ENCODE measurements at places on chromosomes 5 and 9.

DNA sequence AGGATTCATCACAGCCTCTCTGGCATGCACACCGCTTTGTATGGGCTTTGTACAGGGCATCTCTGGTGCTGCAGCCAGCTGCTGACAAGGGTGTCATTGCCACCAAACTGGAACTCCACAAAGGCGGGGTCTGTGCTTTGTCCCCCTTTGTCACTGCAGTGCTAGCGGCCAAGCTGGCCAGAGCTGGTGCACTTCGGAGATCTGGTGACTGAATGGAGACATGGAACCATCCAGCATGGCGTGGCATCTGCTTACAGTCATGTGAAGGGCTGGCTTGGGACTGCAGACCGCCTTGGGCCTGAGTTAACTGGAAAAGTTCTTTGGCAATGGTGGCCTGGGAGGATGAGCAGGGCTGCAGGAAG lies 18.7 kb upstream of the COL5A1 start:
- DNase-seq = no peak

DNA sequence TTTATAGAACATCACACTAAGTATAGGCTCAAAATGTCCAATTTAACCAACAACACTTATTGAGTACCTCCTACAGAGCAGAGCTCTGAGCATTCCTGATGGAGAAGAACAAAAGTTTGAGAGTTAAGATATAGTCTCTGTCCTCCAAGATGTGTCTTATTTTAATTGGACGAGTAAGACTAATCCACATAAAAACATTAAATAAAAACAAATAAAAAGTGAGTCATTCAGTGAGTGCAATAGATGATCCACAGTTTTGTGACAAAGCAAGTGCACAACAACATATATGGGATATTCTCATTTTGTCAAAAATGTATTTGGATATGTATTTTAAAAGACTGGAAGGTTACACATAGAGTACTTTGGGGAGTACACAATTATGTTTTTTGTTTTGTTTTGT lies 277.4 kb downstream of the FBXL17 start:
- DNase-seq = no peak

DNA sequence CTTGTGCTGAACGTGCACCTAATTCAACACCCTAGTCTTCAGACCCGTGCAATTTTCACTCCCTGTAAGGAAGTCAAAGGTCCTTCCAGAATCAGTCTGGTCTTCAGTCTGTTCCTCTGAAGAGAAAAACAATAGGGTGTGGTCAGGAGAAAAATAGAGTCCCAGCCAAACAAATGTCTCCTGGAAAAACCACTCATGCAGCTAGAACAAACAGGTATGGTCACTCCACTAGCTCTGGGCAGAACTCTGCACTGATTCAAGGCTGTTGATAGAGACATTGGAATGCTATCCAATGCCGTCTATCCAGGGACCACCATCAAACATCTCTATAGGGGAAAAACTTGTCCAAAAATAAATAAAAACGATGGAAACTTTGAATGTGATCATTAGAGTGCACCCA lies 81.8 kb upstream of the MAP3K1 start:
- DNase-seq = no peak

DNA sequence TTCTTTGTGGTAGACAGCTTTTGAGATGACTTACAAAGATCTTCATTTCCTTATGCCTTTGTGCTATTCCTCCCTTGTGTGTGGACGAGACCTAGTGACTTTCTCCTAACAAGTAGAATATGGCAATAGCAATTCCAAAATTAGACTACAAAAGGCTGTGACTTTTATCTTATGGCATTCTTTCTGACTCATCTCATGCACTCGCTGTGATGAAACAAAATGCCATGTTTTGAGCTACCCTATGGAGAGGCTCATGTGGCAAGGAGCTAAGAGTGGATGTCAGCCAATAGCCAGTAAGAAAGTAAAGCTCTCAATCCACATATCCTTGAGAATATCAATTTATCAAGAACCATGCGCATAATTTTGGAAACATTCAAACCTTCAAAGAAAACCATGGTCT lies 380.5 kb upstream of the SMC2 start:
- DNase-seq = no peak

DNA sequence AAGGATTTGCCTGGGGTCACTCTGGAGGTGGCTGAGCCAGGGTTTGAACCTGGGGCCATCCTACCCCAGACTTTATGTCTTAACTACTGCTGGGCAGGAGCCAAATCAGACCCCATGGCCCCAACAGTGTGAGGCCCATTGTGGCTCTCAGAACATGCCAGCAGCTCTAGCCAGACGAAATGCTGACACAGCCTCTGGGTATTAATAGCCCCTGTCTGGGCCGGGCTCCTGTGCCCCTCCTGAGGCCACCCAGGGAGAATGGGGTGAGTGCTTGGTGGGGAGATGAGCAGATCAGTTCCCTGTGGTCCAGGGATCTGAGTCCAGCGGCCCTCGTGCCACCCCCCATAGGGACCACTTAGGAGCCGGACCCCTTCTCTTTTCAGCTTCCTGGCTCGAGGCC lies 2.2 kb upstream of the PLPP7 start:
- DNase-seq = no peak

DNA sequence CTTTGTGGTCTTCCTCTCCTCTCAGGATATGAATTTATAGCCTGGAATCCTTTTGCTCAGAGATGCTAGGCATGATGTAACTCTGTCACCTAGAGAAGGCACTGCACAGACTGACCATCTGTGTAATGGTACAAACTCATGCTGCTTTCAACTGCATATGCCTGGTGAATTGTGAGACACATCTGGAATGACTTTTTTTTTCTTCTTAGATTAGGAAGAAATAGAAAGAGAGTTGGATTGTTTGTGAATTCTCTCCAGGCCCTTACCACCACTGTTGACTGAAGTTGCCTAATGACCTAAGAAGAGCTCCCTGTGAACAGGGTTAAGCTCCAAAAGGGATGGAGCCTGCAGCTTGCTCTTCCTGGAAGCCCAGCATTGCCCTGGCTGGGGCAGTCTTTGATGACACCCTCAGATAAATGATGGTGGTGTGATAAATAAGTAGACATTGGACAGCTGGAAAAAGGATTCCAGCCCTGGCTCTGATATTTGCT lies 47.8 kb upstream of the TRIM32 start:
- no peak for DNase-seq

DNA sequence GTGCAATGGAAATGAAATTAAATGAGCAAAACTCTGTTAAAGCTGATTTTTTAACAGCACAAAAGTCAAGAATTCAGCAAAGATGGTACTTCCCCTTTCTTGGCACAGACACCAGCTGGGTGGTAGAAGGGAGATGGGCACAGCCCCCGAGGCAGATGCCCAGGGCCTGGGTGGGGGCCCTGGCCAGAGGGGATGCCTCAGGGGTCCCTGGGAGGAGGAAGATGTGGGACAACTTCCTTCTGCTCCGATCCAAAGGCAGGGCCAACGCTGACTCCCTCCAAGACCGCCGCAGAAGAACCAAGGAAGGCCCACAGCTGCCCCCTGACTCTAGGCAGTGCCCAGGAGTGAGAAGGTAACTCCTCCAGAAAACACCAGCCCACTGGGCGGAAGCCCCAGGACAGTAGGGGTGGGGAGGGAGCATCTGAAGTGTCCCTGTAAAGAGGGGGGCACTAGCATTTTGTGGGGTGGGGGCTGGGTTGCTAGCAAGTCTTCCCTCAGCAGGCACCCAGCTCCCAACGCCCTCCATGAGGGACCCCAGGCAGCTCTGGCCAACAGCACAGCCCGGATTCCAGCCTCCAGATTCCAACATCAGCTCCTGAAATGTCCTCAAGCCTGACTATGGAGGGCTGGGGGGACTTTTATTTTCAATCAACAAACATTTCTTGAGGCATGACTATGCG lies 4.9 kb downstream of the NACC2 start:
- DNase-seq = no peak

DNA sequence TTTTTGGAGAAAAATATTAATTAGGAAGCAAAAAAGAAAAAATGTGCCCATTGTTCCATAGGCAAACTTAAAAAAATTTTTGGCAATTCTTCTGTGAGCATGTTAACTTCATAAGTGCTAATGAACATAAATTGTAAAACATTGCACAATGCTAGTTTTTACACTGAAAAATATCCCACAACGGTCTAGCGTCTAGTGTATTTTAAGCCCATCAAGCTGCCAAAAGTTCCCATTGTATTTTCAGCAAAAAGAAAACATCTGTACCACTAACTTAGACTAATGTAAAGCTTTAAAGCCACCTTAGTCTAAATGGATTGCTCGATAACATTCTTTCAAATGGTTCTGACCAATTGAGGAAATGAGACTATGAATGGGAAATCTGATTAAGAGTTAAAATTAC lies 2.8 kb downstream of the NR6A1 start:
- DNase-seq = no peak

GRCh38 chr9:137545123-137545522 lies 5.1 kb downstream of the PNPLA7 start:
- DNase-seq = no peak

- no peak for DNase-seq
Measured at GRCh38 chr5:151469992-151470391, 22.6 kb downstream of the SLC36A1 start.

- DNase-seq = no peak
Measured at GRCh38 chr9:76651119-76651705, 113.0 kb upstream of the PCA3 start.

DNA sequence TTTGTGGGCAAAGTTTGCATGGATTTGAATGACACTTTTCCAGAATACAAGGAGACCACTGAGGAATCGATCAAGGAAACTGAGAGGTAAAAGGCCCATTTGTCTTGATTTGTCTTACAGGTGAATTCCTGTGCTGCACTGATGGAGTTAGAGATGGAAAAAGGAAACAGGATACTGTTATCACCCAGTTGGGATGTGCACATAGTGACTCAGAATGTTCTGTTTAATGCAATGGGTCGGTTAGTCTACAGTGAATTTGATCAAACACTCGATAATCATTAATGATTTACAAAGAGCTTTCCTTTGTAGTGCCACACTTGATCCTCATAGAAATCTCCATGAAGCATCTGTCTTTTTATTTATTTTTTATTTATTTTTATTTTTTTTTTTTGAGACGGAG lies 64.7 kb downstream of the GDA start:
- DNase-seq = no peak

DNA sequence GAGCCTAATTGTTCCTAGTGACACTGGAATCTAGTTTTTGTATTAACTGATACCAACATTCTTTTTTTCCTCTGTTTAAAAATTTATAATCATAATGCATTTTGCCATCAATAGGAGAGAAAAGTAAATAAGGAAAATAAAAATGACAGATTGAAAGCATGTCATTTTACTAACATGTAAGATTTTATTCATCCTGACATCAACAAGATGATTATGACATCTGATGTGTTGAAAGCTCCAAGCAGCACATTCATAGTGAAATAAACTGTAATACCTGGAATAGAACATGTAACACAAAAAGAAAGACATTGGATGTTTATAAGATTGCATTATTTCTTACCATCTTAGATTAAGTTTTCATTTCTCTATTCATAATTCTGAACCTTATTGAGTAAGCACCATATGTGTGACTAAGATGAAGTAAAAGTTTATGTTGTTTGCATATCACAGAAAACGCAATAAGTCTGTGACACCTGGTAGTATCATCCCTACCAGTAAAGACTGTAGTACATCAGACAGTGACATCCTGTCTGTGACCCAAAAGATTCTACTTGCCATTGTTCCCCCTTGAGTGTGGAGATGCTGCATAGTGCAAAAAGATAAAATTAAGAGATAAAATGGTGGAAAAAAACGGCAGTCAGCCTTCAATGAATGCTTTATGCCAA lies 225.6 kb downstream of the PCSK5 start:
- DNase-seq = no peak

DNA sequence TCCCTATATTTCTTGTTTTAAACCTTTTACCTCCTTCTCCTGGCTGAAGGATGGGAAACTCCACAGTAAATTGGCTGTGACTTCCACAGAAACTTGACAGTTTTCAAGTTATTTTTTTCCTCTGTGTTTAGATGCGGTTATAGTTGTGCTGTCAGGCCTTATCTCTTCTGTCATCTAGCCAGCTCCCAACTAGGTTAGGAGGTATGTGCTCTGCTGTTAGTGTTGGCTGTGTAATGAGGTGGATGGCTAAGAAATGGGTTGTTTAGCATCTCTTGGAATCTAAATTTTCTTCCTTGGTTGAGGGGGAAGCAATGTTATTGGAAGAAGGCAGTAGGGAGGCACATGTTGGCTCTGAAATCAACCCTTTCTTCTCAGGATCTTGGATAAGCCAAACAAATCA lies 149.9 kb upstream of the RUSC2 start:
- no peak for DNase-seq

DNA sequence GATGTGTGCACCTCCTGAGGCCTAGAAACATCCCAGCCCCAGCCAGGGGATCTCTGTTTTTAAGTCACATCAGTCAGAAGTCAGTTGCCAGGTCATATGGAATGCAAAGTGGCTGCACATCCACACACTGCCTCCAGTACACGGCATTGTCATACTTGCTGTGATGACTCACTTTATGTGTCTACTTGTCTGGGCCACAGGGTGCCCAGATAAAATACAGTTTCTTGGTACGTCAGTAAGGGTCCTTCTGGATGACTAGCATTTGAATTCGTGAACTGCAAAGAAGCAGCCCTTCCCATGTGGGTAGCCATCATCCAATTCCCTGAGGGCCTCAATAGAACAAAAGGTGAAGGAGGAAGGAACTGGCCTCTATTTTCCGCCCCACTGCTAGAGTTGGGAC lies 27.7 kb downstream of the AUH start:
- no peak for DNase-seq

DNA sequence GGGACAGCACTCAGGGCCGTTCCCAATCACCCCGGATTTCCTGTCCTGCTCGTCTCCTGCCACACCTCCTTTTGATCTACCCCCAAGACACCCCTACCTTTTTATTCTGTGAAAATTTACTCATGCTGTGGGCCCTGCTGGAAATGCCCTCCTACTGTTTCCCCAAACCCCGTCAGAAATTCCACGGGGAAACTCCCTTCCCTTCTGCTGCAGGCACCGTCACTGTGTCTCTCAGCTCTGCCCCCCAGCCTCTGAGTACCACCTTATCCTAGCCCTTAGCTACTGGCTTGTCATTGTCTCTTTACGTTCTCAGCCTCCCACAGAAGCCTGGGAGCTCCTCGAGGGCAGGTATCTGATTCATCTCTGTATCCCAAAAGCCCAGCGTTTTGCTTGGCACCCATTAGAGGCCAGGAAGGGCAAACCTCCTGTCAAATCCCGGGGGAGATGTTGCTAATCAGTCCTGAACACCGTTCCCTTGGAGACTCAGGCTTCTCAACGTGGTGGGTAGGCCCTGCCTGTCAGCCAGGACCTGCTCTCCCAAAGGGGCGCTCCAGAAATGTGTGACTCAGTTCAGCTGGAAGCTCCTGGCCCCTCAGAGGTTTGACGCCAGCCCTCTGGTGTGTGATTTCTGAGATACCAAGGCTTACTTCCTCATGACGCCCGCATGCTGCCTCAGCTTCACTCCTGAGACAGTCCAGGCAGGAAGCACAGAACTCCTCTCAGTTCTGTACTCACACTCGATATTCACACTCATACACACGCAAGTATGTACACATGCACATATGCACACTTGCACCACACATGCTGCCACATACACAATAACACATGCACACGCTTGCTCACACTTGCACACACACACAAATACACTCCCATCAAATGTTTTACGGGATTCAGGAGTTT lies 50.7 kb upstream of the GRHPR start:
- no peak for DNase-seq

- no peak for DNase-seq
Measured at GRCh38 chr5:168286386-168286785, 5.1 kb upstream of the WWC1 start.

- DNase-seq = no peak
Measured at GRCh38 chr5:5886812-5887486, 464.5 kb downstream of the ICE1 start.
